T-helper 9 cell (primary cell): ENCODE measurements at places on chromosomes 2 and 18.
A peak's percentile ranks its signal among the peaks of the same experiment; 100 is the strongest.

DNA sequence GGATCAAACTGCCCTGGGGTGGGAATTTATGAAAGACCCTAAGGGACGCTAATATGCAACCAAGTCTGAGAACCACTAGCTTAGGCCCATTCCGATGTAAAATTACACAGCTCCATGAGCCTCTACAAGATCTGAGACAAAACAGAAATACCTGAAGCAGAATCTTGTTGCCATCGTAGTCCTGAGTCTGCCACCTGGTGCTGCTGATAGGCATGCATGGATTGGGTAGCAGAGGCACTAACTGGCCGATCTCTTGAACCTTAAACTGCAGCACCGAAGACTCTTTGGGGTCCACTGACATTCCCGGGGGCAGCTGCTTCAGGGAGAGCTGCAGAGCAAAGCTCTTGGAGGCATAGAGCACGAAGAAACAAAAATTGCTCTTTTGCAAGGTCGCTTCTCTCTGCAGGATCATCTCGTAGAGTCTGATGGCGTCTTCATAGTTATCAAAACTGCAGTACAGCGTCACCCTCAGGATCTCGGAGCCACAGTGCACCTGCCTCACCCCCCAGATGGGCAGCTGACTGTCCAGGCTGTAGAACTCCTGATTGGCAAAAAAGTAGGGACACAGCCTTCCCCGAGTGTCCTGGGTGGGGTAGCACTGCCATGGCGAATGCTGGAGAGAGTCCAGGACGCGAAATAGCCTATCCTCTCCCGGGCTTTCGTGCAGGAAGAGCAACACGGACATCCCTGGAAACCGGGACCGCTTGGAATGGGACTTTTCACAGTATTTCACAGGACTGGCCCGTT is 848 bp downstream of the FAM124B start:
- DNase-seq: no peak

DNA sequence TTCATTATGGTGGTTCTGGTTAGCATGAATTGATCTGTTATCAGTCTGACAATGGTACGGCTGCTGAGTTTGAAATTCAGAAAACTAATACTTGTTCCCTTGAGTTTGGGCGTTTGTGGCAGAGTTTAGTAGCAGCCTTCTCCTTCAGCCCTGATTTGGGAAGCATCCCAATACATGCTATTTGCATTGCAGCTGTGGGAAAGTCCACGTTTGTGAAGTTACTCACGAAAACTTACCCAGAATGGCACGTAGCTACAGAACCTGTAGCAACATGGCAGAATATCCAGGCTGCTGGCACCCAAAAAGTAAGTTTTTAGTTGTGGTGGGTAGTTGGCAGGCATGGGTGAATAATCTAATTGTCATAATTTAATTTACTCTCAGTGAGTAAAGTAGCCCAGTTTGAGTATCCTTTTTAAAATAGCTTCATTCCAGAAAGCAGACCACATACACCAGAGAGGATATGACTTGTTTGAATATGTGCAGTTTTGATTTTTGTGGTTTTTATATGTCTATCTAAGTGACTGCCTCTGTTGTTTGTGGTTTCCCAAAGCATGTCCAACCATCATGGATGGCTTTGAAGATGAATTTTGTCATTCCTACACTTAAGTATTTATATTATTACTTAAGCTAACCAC is 12.2 kb downstream of the DGUOK start:
- DNase-seq: no peak

- DNase-seq: no peak
Observed at GRCh38 chr2:111952871-111953452, 54.6 kb downstream of the MERTK start.

GRCh38 chr2:153953761-153954160 is 82.0 kb downstream of the GALNT13 start:
- DNase-seq: no peak

DNA sequence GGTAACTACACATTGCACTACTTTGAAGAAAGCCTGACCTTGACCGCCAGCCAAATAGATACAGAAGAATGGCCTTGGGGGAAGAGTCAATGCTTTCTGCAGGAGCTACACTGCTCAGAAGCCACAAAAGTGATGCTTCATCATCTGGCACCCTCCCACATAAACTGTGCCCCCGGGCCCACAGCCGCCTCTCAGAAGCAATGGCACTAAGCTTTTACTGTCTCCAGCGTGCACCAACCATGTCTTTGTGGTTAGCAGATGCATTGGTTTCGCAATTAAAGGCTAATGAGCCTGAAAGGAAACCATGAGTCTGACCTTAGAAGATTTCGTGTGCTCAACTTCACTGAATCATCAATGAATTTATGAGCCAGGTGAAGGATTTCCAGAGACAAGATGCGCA is 209.4 kb upstream of the TRIB2 start:
- peak; percentile 17 for DNase-seq

GRCh38 chr2:43576981-43577892 is 18.6 kb downstream of the THADA start:
- DNase-seq: no peak

DNA sequence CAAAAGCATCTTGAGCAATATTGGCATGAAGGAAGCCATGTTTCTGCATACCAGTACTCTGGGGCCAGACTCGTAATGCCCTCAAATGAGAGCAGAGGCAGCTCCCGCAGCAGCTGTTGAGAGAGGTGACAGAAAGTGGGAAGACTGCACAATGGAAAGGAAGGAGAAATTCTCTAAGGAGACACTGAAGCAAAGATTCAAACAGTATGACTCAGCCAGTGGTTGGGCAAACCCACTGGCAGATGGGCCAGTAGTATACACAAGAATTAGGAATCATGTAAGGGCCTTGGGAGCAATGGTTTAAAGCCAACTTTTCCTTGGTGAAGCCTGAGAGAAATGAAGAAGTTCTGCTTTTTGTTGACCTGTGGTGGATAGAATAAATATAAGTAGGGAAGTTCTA is 2092.7 kb upstream of the PIK3C3 start:
- DNase-seq: no peak

DNA sequence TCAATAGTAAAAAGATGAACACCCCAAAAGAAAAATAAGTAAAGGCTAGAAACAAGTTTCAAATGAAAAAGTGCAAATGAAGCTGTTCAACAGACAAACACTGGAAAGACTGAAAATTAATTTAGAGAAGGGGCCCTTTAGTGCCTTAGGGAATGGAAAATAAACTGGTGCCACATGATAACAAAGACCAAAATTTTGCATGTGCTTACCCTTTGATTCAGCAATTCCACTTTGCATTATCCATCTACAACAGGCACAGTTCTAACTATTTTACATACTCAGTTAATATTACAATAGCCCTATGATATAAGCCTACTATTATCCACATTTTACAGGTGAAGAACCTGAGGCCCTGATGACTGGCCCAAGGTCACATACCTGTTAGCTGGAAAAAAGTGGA is 183.9 kb downstream of the NBAS start:
- no peak for DNase-seq

DNA sequence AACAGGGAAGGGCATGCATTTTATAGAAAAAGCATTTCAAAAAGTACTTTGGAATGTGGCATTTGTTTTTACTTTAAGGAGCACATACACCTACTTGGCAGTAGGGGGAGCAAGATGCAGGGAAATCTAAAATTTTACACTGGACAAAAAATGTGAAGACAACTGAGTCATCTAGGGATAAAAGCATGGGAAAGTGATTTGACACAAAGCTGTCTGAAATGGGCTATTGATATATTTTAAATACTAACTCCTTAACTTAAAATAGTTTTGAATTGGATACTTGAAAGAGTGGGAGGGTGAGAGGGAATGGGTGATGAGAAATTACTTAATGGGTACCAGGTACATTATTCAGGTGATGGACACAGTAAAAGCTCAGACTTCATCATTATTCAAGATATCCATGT is 15.8 kb downstream of the TMEM200C start:
- no peak for DNase-seq

DNA sequence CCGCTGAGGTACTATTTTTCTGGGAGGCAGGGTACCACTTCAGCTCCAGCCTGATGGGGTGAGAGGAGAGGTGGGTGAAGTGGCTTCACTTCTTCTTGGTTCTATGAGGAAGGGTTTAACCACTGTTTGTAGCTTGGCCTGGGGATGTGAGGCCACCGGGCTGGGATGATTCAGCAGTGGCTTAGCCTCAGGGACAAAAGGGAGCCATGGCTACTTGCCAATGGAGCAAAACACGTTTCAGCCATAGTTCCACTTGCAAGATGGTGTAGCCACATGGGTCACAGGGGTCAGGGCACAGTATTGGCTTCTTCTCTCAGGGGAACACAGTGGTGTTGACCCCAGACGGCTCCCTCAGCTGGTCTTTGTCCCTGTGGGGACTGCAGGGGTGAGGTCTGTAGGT is 14.9 kb downstream of the ZDBF2 start:
- no peak for DNase-seq

- no peak for DNase-seq
Observed at GRCh38 chr2:65866148-65866547, 433.7 kb upstream of the SPRED2 start.

GRCh38 chr2:42217307-42217706 is 48.2 kb downstream of the EML4 start:
- no peak for DNase-seq

- DNase-seq: no peak
Observed at GRCh38 chr2:65392609-65393008, 39.8 kb downstream of the SPRED2 start.

GRCh38 chr2:145715601-145716000 is 1195.7 kb upstream of the ZEB2 start:
- no peak for DNase-seq

GRCh38 chr2:169713331-169713730 is 19.1 kb downstream of the PHOSPHO2 start:
- no peak for DNase-seq

GRCh38 chr2:58137221-58137620 is 90.6 kb downstream of the VRK2 start:
- no peak for DNase-seq

- DNase-seq: no peak
Observed at GRCh38 chr2:220641137-220641536, 931.0 kb downstream of the EPHA4 start.

DNA sequence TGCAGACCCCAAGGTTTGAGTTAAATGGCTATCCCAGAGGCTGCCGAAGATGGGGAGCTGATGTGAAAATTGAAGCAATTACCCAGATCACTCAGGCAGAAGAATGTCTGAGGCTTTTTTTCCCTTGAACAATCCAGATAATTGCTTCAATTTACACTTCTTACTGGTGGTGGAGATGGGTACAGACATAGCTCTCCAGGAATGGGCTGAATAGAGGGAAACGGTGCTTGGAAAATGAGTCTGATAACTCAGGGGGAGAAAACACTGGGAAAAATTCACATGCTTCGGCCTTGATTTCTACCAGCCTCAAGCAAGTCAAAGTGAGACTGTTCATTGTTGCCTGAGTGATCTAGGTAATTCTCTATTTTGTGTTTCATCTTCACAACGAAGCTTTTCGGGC is 9.5 kb upstream of the KIF5C start:
- DNase-seq: no peak

DNA sequence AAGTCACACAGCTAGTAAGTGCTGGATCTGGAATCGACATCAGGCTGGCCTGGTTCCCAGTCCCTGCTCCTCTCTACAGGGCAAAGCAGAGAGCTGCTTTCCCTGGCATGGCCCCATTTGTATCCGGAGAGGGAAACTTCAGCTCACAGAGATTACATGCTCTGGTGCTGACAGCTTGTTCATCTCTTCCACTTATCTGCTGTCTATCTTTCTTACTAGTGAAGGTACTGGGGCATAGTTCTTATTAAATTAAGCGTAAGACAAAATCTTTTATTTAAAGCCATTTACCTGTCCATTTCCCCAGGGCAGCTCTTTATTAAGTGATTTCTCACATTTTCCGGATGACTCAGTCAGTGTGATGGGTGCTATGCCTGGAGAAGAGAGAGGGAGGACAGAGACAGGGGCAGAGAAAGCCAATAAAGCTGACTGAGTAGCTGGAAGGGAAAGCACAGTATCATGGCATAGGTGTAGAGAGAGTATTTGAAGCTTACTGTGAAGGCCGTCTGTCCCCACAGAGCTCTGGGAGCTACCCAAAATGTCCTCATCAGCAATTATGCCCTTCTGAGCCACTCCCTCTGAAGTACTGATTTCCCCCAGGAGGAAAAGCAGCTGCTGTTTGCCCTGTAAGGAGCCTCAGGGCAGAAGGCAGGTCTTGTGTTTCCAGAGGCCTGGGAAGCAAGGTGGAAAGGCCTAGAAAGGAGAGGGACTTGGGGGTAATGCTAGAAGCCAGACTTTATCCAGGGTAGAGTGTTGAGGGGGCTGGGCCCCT is 44.1 kb upstream of the EPAS1 start:
- DNase-seq: no peak

DNA sequence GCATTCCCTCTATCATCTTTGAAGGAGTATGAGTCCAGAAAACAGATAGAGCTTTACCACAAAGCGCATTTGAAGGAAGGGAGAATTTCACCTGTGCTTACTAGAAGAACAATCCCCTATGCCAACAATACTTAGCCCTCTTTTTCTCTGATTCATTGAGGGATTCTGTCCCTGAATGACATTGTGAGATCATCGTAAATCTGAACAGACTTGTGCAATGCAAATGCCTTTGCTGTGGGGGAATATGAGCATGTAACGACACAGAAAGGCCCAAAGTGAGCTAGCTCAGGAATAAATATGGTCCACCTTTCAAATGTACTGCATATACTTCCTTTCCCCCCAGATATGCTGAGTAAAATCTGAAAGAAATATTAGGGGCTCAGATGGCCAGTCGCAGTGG is 67.6 kb downstream of the SCN1A start:
- no peak for DNase-seq

DNA sequence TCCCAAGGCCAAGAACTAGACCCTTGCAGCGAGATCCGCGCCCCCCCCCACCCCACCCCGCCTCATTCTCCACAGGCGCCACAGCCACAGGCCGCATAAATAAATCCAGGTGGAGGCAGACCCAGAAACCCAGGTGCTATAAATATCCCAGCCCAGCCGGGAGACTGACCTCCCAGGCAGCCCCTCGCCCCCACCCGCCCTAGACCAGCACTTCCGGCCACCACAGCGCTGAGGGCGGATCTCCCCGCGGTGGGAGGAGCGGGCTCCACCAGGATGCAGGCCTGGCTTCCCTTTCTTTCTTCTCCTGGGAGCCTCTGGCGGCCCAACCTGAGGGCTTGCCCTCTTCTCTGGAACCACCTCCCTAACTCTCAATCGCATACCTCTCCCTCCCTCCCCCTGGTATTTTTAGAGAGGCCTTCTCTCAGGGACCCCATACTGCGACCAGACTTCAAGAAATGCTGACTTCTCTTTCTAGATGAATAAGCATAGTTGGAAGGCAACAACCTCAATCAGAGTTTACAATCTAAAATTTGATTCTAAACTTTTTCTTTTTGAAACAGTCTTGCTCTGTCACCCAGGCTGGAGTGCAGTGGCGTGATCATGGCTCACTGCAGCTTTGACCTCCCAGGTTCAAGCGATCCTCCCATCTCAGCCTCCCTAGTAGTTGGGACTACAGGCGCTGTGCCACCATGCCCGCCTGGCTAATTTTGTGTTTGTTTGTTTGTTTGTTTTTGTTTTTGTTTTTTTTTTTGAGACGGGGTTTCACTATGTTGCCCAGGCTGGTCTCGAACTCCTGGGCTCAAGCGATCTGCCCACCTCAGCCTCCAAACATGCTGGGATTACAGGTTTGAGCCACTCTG is 55.0 kb downstream of the PKDCC start:
- DNase-seq: no peak

GRCh38 chr2:241864850-241865213 is 4.7 kb upstream of the RTP5 start:
- DNase-seq: no peak

- no peak for DNase-seq
Observed at GRCh38 chr2:168773719-168774521, 28.5 kb upstream of the NOSTRIN start.
